ENCODE measurements at places on chromosomes 6 and 20.

GRCh38 chr20:48739395-48740291, 88.2 kb downstream of the PREX1 start:
- no peak for DNase-seq

DNA sequence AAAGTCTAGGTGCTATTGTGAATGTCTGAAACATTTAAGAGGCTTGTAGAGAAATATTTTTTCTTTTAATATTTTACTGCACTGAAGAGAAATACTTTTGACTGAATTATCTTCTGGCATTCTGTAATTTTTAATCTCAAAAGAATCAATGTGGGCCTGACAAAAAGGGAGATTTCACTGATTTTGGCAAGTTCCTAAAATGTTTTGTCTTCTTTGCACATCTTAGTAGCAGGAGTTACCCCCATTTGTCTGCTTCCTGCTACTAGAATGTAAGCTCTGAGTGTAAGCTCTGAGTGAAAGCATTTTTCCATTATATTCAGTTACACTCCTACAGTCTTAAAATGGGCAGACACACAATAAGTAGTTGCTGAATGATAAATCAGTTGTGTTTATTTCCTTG, 31.1 kb downstream of the HDAC2 start:
- DNase-seq = no peak

DNA sequence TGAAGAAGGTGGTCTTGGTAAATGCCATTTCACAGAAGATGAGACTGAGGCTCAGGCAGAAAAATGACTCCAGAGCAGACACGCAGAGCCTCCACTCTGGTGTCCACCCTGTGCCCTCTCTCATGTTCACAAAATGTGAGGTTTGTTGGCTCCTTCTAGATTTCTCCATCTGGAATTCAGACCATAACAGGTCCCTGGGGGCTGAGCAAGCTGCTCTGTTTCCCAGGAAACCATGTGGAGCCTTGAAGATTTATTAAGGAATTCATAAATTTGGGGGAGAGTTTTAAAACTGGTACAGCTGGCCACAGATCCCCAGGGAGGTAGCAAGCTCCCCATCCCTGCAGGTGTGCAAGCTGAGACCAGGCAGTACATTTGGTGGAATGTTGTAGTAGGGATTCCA, 38.8 kb upstream of the SIRPA start:
- DNase-seq = no peak

DNA sequence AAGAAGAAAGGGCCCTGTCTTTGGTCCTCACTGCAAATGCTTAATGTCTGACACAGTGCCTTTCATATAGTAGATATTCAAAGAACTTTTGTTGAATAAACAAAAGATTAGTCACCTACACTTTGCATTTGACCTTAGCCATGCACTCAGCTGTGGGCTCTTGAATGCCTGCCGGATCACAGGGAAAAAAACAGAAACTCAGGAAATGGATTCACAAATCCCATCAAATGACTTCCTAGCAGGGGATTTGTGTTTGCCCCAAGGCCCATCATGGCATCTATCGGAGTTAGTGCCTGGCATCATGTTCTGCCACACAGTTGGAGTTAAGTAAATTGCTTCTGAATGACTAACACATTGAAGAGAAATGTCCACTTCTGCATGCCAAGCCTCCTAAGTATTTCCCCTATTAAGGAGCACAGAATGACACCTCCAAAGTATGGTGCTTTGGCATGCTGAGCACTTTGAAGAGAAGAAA, 72.3 kb upstream of the DST start:
- no peak for DNase-seq

DNA sequence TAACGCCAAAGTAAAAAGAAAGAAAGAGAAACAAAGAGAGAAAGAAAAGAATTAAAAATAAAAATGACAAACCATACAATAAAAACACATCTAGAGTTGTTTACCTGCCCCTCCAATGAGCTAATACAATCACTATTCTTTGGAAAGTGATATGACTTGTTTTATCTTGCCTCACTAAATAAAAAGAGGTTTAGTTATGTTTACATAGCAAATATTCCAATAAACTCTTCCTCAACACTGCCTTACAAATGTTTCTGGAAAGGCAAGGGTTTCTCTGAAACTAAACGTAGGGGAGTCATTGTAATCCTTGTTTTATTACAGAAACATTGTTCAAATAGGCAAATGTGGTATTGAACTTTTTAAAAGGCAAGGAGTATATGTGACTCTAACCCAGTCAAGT, 396.2 kb downstream of the EPM2A start:
- DNase-seq = no peak

- DNase-seq = no peak
Measured at GRCh38 chr6:113039005-113039404, 691.9 kb downstream of the RFPL4B start.

GRCh38 chr20:15039088-15039752, 701.8 kb upstream of the FLRT3 start:
- DNase-seq = no peak

- DNase-seq = no peak
Measured at GRCh38 chr20:56690531-56691175, 61.5 kb downstream of the TFAP2C start.

DNA sequence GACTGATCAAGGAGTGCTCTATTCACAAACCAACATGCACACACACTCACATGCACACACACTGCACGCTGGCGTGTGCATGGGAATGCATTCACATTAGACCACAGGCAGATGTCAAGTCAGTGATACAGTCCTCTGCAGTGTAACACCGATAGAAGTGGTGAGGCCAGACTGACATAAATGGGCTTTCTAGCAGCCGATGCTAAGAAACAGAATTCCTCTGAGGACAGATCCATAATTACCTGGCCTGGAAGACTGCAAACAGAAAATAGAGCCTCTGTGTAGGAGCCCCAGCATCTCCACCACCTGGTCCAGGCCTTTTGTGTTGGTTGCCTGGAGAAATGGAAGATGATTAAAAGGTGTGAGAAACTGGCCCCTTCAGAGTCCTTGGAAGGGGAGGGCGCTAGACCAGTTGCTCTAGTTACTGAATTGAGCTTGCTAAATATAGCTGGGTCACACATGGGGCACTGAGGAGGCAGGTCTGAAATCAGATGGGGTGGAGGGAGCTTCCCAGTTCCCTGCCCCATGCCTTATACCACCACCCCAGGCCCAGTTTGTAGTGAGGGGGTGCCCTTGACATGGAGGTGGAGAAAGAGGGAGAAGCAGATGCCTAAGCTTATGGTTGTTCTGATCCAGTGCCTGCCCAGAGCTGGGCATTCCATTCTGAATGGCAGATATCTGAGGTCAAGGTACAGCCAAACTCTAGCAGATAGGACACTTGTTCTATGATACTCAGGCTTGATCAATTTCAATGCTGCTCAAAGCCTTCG, 233.8 kb downstream of the LRFN2 start:
- no peak for DNase-seq

DNA sequence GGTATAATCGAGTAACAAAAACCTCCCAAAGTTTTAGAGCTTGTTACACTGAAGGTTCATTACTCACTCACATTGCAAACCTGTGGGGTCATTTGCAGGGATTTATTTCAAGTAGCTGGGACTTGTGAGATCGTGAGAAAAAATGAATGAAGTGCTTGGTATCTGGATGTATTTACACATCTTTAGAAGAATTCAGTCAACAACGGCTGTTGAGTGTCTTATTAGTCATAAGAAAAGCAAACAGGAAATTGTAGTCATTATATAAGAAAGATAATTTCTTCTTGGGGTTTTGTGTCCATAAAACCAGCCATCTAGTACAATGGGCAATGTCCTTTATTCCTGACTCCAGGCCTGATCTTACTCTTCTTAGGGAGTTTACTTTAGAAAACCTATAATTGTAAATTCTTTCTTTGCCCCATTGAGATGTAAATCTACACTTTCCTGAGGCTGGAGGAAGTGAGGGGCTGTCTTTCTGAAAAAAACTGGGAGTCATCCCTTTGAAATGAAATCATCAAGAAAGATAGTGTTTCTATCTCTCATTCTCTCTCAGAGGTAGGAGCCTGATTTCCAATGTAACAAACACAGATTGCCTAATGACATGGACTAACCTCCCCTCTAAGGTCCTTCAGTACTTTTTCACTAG, 202.5 kb upstream of the ASCC3 start:
- DNase-seq = no peak

DNA sequence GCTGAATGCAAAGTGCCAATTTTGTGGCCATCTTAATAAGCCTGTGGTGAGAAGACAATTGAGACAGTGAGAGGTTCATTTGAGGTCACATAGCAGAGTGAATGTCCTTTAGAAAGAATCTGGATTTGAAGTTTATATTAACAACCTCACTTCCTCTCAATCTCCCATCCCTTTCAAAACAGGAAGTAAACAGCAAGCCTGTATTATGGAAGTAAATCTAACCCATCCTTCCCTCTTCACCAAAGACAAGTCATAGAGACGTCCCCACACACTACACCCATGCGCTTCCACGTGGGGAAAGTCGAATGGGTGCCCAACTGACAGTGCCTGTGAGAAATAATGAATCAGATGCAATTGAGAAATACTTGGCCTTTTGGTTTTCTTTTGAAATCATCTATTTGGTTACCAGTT, 28.8 kb upstream of the CCND3 start:
- no peak for DNase-seq

DNA sequence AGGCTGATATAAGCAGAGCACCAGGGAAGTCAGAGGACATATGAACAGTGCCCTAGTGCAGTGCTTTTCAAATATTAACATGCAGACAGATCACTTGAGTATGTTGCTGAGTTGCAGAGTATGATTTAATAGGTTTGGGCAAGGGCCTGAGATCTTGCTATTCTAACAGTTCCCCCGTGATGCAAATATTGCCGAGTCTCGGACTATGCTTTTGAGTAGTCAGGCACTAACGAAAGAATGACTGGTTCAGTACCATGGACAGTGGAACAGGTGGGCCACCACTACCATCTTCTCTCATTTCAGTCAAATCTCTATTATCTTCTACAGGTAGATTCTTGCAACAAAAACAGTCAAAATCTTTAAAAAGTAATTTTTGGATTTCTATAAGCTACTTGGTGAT, 3.7 kb upstream of the TMEM200A start:
- DNase-seq = no peak

GRCh38 chr20:41029150-41029901, 704 bp downstream of the TOP1 start:
- peak; percentile 26 for DNase-seq

GRCh38 chr6:138194287-138194686, 24.0 kb downstream of the PBOV1 start:
- DNase-seq = no peak

GRCh38 chr20:14521436-14521835, 184.0 kb upstream of the FLRT3 start:
- no peak for DNase-seq

- DNase-seq = no peak
Measured at GRCh38 chr6:108752733-108753590, 95.3 kb upstream of the ARMC2 start.

GRCh38 chr6:42555477-42556457, 8.1 kb upstream of the UBR2 start:
- no peak for DNase-seq

DNA sequence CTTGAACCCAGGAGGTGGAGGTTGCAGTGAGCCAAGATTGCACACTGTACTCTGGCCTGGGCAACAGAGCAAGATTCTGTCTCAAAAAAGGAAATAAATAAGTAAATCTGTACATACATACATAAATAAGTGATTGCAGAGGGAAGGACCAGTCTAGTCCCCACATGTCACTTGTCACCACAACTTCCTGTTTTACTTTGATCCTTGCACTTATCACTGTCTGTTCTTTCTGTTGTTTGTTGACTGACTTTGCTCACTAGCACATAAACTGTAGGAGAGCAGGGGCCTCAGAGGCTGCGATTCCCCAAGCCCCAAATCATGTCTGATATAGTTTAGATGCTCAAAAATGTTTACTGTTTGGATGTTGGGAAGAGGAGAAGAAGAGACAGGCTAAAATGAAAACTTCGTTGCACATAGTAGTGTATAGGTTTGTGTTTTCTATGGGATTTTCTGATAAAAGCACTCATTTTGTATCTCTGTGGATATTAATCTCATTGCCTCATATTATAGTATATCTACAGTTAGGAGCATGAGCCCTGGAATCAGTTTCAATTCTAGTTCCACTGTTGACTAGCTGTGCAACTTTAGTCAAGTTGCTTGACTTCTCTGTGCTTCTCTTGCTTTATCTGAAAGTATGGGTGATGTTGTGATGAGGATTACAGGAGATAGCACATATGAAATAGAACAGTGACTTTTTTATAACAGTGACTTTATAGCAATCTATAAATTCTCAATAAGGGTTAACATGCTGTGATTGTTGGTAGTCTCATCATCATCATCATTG, 165.0 kb downstream of the TBC1D7 start:
- DNase-seq = no peak

DNA sequence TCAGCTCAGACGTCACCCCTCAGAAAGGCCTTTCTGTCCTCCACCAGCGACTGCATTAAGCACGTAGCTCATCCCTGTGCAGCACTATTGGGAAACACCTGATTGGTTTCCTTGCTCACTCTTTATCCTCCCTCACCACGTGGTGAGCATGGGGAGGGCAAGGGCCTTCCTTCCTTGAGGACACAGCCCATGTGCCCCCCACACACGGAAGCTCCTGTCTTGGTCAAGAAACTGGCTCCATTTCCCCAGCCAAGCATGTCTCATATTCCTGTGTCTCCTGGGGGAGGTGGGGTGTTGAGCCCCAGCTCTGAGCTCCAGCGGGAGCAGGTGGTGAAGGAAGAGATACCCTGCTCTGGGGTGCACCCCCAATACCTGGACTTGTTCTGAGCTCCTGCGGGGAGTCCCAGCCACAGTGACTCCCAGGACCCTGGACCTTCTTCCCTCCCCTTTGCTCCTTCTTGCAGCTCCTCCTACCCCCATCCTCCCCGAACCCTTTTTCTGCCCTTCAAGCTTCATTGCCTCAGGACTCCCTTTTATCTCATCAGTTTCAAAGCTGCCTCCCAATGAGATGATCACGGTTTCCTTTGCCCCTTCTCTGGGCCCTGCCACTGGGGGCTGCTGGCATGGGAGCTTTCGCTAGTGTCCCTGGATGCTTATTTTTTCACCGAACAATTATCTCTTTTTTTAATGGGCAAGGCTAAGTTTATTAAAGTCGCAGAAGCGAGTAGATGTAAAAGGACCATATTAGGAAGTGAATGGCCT, 230.1 kb downstream of the TFAP2C start:
- DNase-seq = no peak

GRCh38 chr6:85127168-85127498, 322.8 kb upstream of the NT5E start:
- DNase-seq = no peak

DNA sequence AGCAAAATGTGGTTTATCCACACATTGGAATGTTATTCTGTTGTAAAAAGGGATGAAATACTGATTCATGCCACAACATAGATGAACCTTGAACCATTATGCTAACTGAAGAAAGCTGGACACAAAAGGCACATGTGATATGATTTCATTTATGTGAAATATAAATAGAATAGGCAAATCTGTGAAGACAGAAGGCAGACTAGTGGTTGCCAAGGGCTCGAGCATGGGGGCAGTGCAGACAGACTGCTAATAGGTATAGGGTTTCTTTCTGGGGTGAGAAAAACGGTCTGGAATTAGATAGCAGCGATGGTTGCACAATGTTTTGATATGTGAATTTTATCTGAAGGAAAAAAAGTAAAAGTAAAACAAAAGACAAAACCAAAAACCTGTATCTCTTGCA, 54.6 kb upstream of the FNDC1 start:
- no peak for DNase-seq

- no peak for DNase-seq
Measured at GRCh38 chr20:19934792-19935491, 82.2 kb upstream of the NAA20 start.

GRCh38 chr6:156334966-156335365, 442.2 kb upstream of the ARID1B start:
- DNase-seq = no peak

Measured in activated CD4-positive, alpha-beta T cell treated with anti-CD3 and anti-CD28 coated beads, Interleukin-2, amount 50 U/mL, for 24 hours (primary cell).